ENCODE measurements at places on chromosomes 16 and 17.

GRCh38 chr17:60293580-60294335 lies 98.2 kb downstream of the USP32 start:
- no peak for DNase-seq

DNA sequence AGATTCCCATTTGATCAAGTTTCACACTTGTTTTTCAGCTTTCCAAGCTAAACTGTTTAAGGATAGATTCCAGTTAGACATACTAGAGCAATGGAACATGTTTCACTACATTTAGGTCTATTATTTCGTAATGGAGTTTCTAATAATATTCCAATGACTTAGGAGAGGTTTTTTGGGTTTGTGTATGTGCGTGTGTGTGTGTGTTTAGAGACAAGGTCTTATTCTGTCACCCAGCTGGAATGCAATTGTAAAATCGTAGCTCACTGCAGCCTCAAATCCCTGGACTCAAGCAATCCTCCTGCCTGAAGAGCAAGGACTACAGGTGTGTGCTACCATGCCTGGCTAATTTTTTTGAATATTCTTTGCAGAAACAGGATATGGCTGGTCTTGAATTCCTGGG lies 426.3 kb downstream of the ZFHX3 start:
- DNase-seq = no peak

GRCh38 chr16:23319861-23320615 lies 17.9 kb downstream of the SCNN1B start:
- DNase-seq = no peak

DNA sequence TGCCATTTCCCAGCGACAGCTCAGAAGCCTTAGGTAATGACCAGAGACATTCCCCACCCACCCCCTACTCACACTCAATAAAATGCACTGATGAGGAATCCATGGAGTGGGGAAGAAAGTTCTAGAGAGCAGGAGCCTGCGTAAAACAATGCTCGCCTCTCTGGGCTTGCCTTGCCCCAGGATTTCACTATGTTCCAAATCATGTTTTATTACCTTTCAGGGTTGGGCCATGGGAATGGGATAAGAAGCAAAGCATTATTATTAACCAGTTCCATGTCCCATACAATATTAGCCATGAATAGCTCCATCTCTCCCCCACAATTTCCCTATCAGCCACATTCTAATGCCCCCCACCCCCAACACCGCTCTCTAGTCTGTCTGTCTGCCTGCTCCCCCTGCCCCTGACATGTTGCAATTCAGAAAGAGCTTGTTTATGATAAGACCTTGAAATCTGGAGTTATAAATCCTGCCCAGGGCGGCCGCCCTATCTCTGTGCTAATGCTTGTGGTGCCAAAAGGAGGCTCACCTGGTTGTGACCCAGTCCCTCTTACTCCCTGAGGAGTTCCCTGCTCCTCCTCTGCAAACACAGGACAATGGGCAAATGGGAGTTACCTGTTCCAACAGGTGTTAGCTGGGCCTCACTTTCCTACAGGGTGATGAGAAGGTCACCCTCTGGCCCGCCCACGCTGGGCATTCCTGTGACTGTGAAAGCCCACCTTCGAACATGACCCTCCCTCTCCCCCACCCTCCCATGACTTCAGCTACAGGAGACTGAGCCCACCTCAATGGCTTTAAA lies 28.0 kb upstream of the DDX52 start:
- DNase-seq = no peak

DNA sequence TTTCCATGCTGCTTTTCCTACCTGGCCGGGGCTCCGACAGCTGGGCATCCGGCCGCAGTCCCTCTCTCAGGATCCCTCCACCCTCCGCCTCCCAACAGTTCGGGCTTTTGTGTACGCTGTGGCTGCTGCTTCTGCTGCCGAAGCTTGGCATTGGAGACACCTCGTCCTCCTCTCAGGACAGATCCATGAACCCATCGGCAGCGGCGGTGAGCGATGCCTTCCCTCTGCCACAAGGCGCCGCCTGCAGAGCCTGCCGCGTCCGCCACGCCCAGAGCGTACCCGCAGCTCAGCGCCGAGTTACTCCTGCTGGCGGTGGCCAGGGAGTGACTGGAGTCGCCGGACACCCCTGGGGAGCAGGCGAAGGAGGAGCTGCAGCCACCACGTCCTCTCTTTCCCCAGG lies 2032.8 kb downstream of the TP53TG3F start:
- DNase-seq = no peak

DNA sequence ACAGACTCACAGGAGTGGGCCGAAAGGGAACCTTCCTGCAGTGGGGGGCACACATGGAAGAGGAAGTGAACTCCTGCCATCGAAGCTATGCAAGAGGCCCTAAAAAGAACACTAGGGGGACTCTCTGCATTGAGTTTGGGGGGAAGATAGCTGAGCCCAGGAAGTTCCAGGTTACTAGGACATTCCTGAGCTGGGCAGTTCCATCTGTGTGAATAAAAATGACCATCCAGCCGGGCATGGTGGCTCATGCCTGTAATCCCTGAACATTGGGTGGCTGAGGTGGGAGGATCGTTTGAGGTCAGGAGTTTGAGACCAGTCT lies 211.8 kb downstream of the ZNF423 start:
- no peak for DNase-seq

- no peak for DNase-seq
Measured at GRCh38 chr16:68973611-68974120, 130.3 kb downstream of the TANGO6 start.

DNA sequence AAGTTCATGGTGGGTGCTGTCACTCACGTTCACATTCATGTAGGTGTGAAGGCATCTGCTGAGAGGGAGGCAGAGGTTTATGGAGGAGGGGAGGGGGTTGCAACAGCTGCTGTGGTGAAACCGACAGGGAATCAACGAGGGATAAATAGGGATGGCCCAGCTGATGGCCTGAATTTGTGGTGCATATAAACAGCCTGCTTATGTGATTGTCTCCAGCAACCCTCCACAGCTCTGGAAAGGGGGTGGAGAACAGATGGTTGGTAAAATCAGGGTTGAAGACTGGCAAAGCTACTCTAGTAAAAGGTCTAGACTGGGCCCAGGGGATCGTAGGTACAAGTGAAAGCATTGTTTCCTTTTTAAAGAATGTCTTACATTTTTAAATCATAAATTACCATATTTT lies 53.7 kb downstream of the IQCK start:
- no peak for DNase-seq

- DNase-seq = no peak
Measured at GRCh38 chr16:56357765-56358322, 67.5 kb downstream of the AMFR start.

DNA sequence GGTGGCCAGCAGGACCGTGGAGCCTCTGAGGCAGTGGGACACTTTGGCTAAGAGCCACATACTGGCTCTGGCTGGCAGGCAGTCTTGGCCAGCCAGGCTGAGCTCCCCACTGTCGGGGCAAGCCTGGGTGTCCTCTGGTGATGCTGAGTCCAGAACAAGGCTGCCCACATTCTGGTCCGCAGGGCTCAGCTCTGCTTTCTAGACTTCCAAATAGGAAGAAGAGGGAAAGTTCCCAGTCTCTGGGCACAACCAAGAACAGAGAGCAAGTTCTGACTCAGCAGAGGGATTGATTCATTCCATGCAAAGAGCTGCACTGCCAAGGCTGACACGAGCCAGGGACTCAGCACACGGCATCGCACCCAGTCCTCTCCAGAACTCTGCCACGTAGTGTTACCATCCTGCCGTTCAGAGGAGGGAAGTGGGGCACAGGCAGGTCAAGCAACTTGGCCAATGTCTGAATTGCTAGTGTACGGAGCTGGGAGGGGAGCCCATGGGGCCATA lies 58.9 kb downstream of the NOS2 start:
- DNase-seq = no peak

DNA sequence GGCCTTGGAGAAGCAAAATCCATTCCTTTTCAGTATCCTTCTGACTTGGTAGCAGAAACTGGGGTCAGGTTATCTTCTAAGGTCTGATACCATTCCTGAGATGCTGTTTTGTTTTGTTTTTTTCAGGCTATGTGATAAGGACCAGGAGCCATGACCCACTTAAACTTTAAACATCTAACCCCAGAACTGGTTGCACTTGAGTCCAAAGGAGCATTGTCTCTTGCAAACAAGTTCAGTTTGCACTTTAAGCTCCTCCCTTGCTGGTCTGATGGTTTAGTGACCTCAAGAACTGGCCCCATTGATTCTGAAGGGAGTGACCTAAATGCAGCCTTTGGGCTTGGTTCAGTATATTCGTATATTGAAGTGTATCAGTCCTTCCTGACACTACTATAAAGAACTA lies 75.2 kb downstream of the ERCC4 start:
- no peak for DNase-seq

Data from CD4-positive, alpha-beta T cell treated with Interferon gamma for 1 hour (primary cell).